ENCODE measurements at places on chromosomes 13 and 19. TPM values are rescaled to one million over a fixed set of nuclear protein-coding genes. Genes with fewer than 3 reads are reported as not detected.

The RASL11A gene
- 116 TPM for total RNA-seq

The SLC10A2 gene
- total RNA-seq, result not detected

The CEACAM3 gene
- not detected for total RNA-seq

The CEACAM7 gene
- total RNA-seq, result not detected

The PSG11 gene
- total RNA-seq, result not detected

The CERS1 gene
- total RNA-seq, result 1.0 TPM

The SIGLECL1 gene
- not detected for total RNA-seq

The TEX101 gene
- total RNA-seq, result not detected

The A1BG gene
- 69.1 TPM for total RNA-seq

The CYP2A6 gene
- not detected for total RNA-seq

The CRB3 gene
- total RNA-seq, result 1.7 TPM

The AMH gene
- under 0.01 TPM for total RNA-seq

The LGALS14 gene
- not detected for total RNA-seq

The GPR12 gene
- total RNA-seq, result not detected

The ZNF614 gene
- 10.0 TPM for total RNA-seq

The RAB4B gene
- 25.0 TPM for total RNA-seq

The IL4I1 gene
- total RNA-seq, result not detected

The ADGRE3 gene
- total RNA-seq, result not detected

The IGFL2 gene
- total RNA-seq, result not detected

The SMIM44 gene
- total RNA-seq, result not detected

The STAP2 gene
- 3.0 TPM for total RNA-seq

The CLEC17A gene
- not detected for total RNA-seq

The TLE6 gene
- 1.2 TPM for total RNA-seq

The SLC8A2 gene
- total RNA-seq, result 0.16 TPM

The ERICH4 gene
- total RNA-seq, result not detected

The SYCN gene
- total RNA-seq, result not detected

The BSG gene
- total RNA-seq, result 1,031 TPM

The HIPK4 gene
- total RNA-seq, result under 0.01 TPM

The NDUFA7 gene
- total RNA-seq, result 58.2 TPM

The SLC6A16 gene
- not detected for total RNA-seq

The MISP gene
- total RNA-seq, result 3.2 TPM

The ZNF723 gene
- total RNA-seq, result not detected

The RAP2A gene
- 22.2 TPM for total RNA-seq

The PLIN4 gene
- 0.96 TPM for total RNA-seq

The TYROBP gene
- not detected for total RNA-seq

The NCCRP1 gene
- total RNA-seq, result not detected

The EBI3 gene
- total RNA-seq, result 0.39 TPM

The ZNF90 gene
- total RNA-seq, result 5.2 TPM

The RASGRP4 gene
- not detected for total RNA-seq

The SIGLEC7 gene
- total RNA-seq, result not detected

The ATP4A gene
- not detected for total RNA-seq

The BEST2 gene
- 1.8 TPM for total RNA-seq

The NCR1 gene
- total RNA-seq, result not detected

The ZNF226 gene
- total RNA-seq, result 73.9 TPM

The WDR87 gene
- not detected for total RNA-seq

The EEF2 gene
- total RNA-seq, result 4,926 TPM

The APLP1 gene
- total RNA-seq, result 17.3 TPM

The HSH2D gene
- total RNA-seq, result not detected

The ACTMAP gene
- total RNA-seq, result 11.3 TPM
